ENCODE measurements at places on chromosomes 3 and 15.

DNA sequence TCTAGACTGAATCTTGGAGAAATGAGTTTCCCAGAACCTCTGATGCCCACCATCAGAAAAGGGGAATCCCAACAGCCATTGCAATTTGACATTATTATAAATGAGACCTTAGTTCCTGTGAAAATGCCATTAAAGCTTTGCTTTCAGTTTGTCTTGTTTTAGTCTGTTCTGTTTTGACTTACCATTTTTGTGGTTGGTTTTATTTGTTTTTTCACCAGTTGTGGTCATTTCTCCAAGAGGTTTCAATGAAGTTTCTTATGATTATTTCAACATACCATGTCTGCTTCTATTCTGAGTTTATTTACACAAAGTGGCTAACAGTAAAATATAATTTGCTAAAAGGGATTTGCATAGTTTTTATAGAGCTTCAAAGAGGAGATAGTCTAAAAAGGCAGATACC lies 175.0 kb upstream of the MCTP2 start:
- no peak for DNase-seq

DNA sequence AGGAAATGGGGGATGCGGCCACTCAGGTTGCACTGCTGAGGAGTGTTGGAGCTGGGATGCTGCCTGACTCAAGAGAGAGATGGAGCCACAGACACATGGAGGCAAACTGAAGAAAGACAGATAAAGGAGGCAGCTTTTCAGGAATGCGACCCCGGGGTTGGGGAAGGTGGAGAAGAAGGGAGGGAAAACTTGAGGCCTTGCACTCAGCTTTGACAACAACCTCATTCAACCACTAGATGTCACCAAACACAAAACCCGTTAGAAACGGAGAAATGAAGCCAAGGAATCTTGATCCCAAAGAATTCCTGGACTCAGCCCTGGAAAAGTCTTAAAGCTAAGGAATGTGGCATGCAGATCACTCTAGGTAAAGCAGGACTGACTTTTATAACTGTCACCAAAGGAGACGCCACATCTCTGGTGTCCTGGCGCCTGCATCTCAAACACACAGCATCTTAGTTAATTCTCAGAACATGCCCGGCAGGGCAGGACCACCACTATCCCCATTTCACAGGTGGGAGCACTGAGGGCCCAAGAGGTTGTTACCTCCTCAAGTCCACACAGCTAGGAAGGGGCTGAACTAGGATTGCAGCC lies 59.6 kb upstream of the LMCD1 start:
- no peak for DNase-seq

DNA sequence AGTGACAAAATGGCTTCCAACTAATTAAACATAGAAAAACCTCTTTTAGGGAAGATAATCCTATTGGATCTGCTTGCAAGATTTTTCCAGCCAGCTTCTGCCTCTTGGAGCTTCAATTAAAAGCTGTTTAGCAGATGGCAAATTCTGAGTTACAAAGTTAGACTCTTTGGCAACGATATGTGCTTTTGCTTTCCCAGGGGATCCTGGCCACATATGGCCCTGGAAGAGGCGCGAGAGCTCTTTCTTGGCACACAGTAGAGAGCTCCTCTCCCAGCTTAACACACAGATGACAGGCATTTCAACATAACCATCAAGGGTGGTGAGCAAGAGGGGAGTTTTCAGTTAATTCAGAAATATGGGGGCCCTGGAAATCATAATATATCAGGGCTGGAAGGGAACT lies 41.6 kb upstream of the GALNT15 start:
- no peak for DNase-seq

- no peak for DNase-seq
These were observed 6.5 kb upstream of the CLDN16 start for GRCh38 chr3:190381441-190381840.

DNA sequence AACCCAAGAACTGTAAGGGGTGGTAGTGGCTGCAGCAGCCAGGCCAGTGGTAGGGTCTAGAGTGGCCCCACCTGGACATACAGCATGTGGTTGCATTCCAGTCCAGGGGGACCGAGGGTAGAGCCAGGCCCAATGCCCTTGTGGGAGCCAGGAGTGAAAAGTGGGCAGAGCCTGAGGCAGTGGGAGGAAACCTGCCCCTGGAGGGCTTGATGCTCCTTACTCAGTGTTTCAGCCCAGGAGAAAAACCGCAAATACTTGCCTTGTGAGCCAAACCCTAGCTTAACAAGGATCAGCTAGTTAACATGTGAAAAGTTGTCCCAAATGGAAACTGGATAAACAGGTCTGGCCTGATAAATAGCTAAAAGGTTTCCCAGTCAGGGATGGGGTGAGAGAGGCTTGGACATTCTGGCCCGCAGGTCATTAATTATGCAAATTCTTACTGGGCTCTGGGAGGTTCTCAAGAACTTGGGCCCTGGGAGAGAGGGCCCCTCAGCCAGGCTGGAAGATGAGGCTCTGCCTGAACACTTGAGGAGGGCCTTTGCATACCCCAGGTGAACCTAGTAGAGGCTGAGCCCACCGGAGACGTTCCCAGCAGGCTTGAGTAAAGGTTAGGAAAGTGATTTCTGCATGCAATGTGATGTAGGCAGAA lies 222.1 kb downstream of the THSD4 start:
- no peak for DNase-seq

DNA sequence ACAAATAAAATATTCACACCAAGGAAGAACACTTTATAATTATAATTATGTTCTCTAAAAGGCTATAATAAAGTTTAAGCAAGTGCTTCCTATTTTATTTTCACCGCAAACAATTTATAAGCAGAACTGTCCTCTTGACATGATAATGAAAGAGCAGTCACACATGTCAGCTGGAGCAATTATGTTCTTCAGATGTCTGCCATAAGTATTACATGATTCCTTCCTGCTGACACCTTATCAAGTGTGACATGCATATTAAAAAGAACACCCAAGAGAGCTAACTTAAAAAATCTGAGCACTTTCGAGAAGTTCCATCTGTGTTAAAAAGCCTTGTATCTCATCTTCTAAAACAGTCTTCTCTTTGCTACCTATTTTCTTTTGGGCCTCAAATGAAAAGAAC lies 249.5 kb downstream of the SQOR start:
- DNase-seq, result no peak

GRCh38 chr15:51620641-51621040 lies 1.9 kb downstream of the DMXL2 start:
- DNase-seq, result no peak

- no peak for DNase-seq
These were observed 12.3 kb upstream of the ZBTB38 start for GRCh38 chr3:141356046-141356445.

DNA sequence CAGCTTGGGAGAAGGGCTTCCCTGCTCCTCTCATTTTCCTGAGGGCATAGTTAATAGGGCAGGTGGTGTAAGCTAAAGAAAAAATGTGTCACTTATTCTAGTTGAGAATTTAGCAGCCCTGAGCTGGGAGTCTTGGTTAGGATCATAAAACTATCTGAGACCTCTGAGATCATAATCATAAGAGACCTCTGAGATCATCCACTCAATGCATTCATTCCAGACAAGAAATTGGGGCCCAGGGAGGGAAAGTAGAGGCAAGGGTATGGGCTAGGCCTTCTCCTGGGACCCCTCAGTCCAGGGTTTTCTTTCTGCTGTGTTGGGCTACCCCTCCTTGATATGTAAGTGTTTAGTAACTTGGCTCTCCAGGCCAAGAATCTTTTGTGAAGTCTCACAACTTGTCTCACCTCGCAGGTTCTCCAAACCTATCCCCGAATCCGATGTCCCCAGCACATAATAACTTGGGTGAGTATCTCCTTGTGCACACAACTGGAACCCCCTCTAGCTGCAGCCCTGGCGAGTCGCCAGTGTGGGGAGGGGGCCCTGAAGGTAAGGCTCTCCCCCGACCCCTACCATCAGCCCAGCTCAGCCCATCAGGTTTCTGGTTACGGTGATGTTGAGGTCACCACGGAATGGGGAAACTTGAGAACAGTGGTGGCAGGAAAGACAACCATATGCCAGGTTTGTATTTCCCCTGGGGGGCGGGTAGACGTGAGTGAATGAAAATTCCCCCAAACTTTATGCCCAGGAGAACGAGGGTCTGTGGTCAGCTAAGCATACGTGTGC lies 84.1 kb downstream of the AAGAB start:
- DNase-seq, result no peak

- no peak for DNase-seq
These were observed 68.7 kb downstream of the LMLN start for GRCh38 chr3:198028718-198029117.

DNA sequence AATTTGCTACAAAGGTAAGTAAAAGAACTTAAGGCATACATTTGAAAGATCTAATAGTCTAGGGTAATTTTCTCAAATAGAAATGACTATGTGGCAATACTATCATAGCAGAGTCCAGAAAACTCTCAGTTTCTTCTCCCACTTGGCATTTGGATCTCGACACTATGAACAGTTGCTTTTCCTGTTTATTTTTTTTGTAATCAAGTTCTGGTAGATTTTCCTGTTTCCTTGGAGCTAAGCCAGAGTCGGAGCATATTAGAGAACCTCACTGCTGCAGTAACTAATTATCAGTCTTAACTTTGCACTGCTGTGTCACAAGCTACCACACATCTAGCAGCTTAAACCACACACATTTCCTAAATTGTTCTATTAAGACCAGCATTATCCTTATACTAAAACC lies 44.9 kb upstream of the ZNF385D start:
- no peak for DNase-seq

DNA sequence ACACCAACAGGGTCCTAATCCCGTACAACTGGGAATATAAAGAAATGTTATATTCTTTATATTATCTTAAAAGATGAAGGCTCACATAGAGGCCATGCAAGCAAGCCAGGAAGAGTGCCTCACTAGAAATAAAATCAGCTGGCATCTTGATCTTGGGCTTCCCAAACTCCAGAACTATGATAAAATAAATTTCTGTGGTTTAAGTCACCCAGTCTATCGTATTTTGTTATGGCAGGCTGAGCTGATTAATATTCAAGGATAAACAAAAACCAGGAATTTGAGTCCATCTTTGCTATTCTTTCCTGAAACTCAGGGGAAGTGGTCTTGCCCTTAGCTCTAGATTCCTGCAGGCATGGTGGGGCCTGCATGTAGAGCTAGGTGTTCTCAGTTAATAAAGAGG lies 42.7 kb downstream of the ATOSA start:
- DNase-seq, result no peak

GRCh38 chr15:74955017-74955416 lies 1.6 kb downstream of the RPP25 start:
- no peak for DNase-seq

DNA sequence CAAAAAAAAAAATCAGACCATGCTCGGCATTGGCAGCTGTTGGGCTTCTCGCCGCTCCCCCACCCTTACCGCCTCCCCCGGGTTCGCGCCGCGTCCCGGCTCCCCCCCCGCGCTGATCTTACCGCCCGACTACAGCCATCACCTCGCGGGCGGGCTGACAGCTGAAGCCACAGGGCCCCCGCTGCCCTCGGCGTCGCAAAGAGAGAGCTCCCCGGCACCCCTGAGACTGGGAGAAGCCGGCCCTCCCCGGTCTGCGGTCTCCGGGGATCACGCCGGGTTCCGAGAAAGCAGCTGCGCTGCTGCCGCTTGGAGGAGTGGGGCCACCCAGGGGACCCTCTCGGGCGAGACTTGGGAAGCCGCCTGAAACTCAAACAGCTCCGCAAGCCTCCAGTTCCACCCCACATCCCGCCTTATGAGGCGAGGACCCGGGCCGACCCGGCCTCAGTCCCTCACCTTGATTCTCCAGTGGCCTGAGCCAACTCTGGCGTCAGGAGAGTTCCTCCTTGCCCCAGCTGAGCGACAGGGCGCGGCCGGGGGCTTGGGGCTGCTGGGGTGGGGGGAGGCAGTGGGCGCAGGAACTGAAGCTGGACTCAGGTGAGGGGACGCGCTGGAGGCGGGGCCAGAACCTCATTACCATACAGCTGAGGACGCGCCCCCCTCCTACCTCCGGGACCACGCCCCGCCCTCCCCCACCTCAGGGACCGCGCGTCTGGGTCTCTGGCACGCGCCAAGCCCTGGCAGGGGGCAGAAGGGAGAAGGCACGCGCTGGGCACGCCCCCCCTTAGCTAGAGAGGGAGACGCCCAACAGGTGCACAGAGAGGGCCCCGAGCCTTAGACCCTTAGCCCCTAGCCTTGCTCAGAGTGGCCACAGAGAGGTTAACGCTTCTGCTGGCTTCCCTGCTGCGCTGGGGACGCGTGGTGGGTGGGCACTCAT lies 1.0 kb upstream of the DLL4 start:
- DNase-seq, result no peak

DNA sequence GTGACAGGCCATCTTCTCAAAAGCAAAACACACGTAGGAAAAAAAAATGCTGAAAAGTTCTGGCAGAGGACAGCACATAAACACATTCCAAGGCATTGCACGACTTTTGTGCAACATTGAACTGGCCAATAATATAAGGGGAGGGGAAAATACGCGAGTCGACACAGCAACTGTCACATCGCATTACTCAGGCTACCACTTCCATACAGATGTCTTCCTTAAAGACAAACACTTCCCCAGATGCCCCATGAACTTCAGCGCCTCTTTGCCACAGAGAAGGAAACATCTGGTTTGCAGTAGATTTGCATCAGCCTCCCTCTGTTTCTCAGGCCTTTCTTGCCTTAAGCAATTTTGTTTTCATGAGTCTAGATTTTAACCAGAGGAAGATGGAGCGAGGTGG lies 144.4 kb upstream of the IGF1R start:
- no peak for DNase-seq

DNA sequence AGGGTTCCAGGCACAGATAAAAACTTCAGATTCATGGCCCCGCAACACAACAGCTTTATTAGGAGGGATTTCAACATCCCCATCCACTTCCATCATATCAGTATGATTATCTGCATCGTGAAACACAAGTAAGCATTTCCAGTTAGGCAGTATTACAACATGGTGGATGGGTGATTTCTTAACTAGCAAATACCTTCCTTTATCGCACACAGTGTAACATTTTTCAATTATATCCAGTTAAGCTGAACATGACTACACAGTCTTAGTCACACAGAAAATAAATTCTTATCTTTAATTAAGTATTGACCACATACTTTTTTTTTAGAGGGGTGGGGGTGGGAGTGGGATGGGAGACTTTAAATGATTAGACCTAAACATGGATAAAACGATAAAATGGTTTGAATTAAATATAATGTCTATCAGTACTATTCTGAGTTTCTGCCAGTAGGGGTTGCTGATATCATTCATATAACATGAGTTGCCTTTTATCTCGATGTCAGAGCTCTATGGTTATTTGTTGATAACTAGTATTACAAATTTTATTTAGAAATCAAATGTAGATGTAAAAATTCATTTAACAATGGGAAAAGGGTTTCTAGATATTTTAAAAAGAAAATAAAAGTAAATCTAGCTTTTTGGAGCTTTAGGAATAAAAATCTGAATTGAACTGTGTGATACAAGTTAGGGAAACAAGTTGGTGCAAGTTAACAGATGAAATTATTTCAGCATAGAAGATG lies 146.6 kb downstream of the TBL1XR1 start:
- peak; percentile 76 for DNase-seq

GRCh38 chr3:6204891-6205290 lies 656.0 kb upstream of the GRM7 start:
- no peak for DNase-seq

DNA sequence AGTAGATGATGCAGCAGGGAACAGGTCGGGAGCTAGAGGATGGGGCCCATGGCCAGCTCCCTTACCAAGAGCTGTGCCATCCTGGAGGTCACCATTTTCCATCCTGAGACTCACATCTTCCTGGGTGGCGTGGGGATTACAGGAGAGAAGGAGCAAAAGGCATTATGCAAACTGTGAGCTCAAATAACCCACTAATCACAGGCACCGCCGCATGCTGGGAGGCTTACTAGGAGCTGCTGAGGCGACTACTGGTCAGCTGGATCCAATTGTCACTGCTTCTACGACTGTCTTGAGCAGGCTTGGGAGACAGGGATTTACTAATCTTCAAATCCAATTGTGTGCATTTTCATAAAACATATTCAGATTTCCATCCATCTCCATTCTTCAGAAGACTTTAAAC lies 12.5 kb upstream of the KBTBD12 start:
- no peak for DNase-seq

Data from CD4-positive, alpha-beta T cell (primary cell).